AG10803 (cell line): ENCODE measurements at places on chromosomes 2 and 18.

GRCh38 chr2:48915227-48915626 lies 159.7 kb upstream of the LHCGR start:
- DNase-seq, result no peak

GRCh38 chr2:230575642-230576324 lies 136.9 kb upstream of the CAB39 start:
- no peak for DNase-seq

- DNase-seq, result peak; percentile 95
These were observed 25.1 kb downstream of the COLEC12 start for GRCh38 chr18:475202-476031.

DNA sequence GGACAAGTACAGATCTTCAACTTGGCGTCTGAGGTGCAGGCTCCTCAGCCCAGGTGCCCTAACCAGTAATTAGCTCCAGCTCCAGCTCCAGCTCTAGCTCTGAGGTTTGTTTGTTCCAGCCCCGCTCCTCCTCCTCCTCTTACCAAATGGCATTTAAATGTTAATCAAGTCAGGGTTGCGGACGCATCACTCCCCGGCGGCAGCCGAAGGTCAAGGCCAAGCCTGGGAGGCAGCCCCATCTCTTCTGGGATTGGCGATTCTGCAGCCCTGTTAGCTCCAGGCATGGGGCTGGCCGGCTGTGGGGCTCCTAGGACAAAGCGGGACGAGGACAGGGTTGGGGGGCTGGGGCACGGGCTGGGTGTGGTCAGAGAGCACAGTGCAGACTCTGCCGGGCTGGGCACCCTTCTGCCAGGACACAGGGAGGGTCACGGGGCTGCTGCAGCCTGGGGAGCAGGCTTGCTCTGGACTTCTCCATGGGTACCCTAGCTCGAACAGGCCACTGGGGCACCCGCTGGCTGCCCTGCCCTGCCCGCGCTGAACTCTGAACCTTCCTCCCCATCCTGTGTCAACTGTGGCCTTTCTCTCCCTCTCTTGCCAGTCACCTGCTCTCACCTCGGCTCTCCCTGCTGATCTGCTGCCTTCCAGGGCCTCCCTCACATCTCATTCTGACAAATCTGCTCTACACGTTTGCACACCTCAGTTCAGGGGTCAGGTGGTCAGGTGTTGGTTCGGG lies 203.3 kb downstream of the CELF4 start:
- no peak for DNase-seq

DNA sequence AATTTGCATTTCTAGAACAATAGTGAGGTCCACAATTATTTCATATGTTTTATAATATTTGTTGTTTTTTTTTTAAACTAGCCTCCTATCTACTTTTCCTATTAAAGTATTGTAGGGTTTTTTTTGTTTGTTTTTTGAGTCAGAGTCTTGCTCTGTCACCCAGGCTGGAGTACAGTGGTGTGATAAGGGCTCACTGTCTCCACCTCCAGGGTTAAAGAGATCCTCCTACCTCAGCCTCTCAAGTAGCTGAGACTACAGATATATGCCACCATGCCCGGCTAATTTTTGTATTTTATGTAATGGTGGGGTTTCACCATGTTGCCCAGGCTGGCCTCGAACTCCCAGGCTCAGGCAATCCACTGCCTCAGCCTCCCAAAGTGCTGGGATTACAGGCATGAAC lies 122.5 kb downstream of the SLC39A10 start:
- no peak for DNase-seq

DNA sequence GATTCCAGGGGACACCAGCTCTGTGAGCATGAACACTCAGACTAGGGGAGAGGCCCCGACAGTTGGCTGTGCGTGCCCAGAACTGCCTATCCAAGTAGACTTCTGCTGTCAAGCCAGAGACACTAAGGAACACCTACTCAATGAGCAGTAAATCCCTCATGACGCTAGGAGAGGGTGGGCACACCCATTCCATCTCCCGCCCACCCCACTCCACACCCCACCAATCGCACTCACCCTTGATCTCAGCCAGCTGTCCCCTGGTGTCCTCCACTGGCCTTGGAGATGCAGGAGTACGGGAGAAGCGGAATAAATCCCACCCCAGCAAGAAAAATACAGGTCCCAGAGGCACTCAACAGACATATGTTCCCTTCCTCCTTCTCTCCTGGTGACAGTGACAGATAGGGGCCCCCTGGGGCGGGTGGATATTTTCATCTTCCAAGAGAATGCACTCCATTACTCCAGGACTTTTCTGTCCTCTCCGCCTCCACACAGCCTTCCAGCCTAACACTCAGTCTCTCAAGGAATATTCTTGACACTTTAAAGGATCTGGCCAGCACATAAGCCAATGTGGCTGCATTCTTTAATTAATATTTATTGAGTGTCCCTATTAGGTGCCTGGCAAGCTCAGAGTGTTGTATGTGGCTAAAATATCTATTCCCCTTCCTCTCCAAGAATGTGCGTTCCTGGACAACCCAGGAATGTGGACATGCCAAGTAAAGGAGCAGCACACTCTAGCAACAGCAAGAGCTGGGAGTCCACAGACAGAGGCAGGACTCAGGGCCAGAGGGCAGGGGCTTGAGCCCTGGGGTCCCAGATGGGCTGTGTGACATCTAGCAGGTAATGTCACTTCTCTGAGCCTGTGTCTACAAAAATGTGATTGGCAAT lies 13.1 kb upstream of the SMAD7 start:
- DNase-seq, result peak; percentile 69

DNA sequence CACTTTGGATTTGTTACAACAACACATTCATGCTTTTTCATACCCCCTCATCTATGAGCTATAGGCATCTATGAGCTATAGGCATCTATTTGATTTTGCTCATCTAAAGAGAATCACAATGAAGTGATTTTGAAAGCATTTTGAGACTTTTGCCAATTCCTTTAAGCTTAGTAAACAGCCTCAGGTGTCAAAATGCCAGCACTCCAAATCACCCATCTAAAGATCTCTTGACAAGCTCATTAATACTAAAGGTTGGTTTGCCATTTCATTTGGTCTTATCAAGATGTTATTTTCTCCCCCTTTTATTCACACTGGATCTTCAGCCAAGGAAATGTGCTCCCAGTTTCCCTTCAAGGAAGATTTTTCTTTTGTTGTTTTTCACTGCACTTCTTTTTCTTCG lies 110.7 kb upstream of the TLK1 start:
- no peak for DNase-seq

DNA sequence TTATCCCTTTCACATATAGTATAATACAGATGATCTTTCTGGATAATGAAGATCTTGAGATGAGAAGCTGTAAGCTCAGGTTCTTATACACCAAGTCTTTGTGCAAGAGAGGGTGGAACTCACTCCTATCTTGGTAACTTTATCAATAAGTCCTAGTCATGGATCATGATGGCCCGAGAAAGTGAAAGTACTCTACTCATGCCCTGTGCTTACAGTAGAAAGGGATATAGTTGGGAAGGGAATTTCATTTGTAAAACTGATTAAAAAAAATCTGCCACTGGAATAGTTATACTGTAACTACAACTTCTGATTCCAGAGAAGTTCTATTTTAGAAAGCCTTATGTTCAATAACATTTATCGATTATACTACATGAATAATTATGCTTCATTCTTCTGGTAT lies 51.8 kb downstream of the MYO3B start:
- DNase-seq, result no peak

DNA sequence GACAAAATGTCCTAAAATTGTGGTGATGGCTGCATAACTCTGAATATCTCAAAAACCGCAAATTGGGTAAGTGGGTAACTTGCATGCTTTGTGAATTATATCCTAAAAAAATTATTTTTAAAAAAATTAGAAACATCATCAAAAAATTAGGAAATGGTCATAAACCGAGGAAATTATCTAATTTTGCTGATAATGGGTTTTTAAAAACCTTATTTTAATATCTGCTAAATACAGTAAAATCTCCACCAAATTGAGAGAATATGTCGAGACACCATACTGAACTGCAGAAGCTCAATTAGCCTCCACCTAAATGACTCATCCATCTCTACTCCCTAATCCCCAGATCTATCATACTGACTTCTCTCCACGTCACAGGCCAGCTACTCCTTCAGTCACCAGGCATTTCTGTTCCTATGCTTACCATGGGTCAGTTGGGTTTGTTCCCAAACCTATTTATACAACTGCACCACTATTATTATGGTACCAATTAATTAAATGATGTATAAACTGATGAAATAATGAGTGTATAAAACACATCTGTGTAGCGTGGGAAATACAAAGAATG lies 36.1 kb downstream of the SPIRE1 start:
- DNase-seq, result peak; percentile 84

DNA sequence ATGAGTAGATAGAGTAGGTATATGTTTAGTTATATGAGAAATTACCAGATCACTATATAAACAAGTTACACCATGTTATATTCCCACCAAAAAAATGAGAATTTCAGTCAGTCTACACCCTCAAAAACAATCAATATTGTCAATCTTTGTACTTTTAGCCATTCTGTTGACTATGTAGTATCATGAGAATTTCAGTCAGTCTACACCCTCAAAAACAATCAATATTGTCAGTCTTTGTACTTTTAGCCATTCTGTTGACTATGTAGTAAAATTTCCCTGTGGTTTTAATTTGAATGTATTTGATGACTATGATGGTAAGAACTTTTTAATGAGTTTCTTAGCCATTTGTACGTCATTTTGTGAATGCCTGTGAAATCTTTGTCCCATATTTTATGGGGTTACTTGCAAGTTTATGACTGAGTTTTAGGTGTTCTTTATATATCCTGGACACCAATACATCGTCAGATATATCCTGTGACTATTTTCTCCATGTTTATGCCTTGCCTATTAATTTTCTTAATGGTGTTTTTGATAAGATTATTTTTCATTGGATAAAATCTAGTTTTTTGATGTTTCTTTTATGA lies 528.4 kb upstream of the SPHKAP start:
- DNase-seq, result peak; percentile 25

GRCh38 chr2:44852594-44852993 lies 88.9 kb upstream of the SIX3 start:
- no peak for DNase-seq

GRCh38 chr18:66587430-66587829 lies 16.5 kb downstream of the CDH19 start:
- no peak for DNase-seq

DNA sequence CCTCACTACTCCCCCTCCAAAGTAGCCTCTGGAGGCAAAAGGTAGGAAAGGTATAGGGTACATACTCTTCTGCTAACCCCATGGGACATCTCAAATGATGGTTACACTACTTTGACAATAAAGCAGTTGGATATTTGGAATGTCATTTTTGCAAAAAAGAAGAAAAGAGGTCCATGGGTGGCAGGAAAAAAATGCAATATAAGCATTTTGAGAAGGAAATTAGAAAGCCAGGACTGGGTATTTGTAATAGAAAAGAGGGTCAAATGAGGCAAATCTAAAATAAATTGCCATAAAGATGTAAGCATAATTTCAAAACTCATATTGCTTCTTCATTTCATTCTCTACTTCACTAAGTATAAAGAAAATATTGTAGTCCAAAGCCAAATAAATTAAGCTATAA lies 280.2 kb downstream of the NOL4 start:
- no peak for DNase-seq

GRCh38 chr2:23380562-23381065 lies 4.4 kb upstream of the KLHL29 start:
- no peak for DNase-seq

DNA sequence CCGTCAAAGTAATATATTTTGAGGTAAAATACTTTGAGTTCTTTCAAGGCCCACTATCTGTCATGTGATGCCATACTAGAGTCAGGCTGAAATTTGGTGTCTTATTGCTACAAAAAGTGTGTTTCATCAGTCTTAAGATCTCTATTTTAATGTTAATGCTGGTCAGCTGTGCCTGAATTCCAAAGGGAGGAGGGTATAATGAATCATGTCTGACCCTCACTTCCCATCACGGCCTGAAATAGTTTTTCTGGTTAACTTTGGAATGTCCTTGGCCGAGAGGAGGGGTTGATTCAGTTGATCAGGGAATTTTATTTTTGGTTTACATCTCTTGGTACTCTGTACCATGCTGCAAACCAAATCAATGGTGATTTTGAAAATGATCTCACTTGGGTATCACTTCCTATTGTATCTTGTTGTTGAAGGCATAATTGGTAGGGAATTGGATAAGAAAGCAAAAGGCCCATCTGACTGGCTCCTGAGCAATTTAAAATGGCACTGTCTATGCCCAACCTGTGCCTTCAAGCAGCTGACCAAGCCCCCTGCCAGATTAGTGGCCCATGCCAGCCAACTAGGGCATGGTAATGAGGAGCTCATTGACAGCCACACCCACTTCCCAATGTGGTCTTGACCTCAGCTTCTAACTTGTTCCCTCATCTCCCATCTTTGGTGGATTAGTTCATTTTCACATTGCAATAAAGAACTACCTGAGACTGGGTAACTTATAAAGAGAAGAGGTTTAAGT lies 6.1 kb upstream of the SLC35F5 start:
- peak; percentile 90 for DNase-seq

- no peak for DNase-seq
These were observed 627.1 kb upstream of the SLC8A1 start for GRCh38 chr2:41079011-41079410.
